ENCODE measurements at places on chromosomes 12 and 14.

GRCh38 chr12:57238854-57239554, 9.5 kb downstream of the SHMT2 start:
- no peak for DNase-seq

DNA sequence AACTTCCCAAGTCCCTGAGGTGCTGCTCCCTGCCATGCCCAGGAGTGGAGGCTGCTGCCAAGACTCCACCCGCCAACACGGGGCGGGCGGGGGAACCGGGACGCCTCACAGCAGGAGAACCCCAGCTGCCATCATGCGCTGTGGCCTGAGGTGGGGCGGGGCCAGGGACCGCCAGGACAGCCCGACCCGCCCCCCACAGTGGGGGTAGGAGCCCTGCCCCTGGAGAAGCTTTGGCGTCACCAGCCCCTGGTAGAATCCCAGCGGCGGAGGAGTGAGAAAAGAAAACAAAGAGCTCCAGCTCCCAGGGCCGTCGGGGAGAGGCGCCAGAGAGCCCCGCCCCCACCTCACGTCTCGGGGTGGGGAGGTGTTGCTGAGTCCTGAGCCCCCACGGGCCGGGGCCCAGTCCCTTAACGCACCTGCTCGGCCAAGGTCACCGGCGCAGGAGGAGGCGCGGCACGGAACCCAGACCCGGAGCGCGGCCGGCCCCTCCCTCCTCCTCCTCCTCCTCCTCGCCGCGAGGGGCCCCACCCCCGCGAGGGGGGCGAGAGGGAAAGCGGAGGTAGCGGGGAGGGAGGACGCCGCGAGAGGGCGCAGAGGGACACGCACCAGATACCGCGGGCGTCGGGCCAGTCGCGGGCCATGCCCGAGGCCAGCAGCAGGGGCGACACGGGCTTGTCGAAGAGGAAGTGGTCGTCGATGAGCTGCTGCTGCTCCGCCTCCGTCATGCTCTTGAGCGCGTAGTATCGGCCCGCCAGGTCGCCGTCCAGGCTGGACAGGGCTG, 1.8 kb downstream of the CKB start:
- DNase-seq, result no peak

GRCh38 chr14:46377305-46377704, 274.3 kb downstream of the RPL10L start:
- no peak for DNase-seq

DNA sequence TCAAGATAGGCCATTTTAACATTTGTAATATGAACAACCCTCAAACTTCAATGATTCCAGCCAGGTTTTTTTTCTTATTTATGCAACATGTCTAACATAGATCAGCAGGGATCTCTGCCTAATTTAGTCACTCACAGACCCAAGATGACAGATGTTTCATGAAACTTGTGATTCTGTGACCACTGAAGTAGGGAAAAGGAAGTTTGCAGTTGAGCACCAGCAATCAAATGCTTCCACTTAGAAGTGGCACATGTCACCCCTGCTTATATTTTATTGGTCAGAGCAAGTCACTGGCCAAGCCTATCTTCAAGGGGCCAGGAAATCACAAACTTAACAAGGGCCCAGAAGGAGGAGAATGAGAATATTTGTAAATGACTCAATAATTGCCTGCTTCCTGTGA, 150.6 kb downstream of the BCAT1 start:
- no peak for DNase-seq

GRCh38 chr12:54759751-54760150, 94.6 kb upstream of the MUCL1 start:
- DNase-seq, result no peak

DNA sequence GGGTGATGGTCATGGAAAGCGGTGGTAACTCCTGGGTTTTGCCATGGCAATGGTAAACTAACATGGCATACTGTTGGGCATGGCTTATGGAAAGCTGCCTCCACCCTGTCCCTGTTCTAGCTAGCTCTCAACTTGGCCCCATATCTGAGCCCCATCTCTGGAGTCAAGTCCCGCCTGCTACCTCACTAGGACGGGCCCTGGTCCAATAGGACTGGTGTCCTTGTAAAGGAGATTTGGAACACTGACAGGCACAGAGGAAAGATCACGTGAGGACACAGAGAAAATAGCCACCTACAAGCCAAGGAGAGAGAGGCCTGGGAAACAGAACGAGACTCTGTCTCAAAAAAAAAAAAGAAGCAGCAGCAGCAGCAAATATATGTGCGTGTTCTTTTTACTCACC, 59.8 kb downstream of the RNFT2 start:
- no peak for DNase-seq

- DNase-seq, result peak; percentile 19
These were observed 33.0 kb downstream of the FOXN3 start for GRCh38 chr14:89384023-89384422.

GRCh38 chr12:19045426-19045825, 84.1 kb upstream of the PLEKHA5 start:
- DNase-seq, result no peak

DNA sequence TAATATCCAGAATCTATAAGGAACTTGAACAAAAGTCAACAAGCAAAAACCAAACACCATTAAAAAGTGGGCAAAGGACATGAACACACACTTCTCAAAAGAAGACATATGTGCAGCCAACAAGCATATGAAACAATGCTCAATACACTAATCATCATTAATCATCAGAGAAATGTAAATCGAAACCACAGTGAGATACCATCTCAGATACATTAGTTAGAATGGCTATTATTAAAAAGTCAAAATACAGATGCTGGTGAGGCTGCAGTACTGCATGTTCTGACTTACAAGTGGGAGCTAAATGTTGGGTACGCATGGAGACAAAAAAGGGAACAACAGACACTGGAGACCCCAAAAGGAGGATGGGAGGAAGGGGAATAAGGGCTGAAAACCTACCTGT, 67.1 kb downstream of the BLTP3B start:
- DNase-seq, result no peak

- DNase-seq, result no peak
These were observed 424.8 kb downstream of the RAD51B start for GRCh38 chr14:68244262-68244980.

GRCh38 chr12:126772171-126772864, 1494.7 kb upstream of the TMEM132C start:
- DNase-seq, result no peak

- DNase-seq, result no peak
These were observed 86.4 kb upstream of the RTL1 start for GRCh38 chr14:100989924-100990323.

DNA sequence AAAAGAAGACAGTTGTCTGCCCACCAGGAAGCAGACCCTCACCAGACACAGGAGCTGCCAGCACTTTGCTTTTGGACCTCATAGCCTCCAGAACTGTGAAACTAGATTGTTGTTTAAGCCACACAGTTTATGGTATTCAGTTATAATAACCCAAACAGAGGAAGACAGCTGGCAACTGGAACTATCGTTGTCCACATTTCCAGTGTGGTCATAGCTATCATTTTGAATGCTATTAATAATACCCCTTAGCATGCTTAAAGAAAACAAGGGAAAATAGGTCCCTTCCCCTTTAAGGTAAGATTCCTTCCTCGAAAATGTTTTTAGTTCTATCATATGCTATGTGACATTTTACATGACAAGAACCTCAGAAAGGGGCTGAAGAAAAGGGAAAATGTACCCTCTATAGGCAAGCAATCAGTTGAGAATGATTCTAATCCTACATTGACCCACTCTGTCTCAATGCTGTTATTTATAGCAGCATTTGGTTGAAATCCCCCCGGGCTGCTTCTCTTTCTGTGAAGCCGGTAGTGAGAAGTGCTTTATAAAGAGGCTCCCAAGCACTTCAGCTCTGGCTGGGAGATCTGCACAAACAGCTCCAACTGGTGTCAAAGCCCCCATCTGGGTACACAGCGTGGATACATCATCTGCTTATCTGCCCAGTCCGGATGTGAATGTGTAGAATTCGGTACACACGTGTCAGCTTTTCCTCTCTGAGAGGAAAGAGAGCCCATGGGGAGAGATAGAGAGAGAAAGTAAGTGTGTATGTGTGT, 221.2 kb upstream of the FLRT2 start:
- no peak for DNase-seq

DNA sequence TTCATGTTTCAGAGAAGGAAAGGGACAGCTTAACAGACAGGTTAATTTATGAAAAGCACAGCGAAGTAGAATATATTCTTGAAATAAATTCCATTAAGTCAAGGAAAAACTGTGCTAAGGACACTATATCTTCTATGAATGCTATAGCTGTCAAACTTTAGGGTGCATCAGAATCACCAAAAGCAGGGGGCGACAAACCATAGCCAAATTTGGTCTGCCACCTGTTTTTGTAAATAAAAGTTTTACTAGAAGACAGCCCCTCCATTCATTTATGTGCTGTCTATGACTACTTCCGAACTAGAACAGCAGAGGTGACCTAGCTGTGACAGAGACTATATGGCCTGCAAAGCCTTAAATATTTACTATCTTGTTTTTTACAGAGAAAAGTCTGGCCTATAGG, 25.9 kb downstream of the PPP4R3A start:
- no peak for DNase-seq

DNA sequence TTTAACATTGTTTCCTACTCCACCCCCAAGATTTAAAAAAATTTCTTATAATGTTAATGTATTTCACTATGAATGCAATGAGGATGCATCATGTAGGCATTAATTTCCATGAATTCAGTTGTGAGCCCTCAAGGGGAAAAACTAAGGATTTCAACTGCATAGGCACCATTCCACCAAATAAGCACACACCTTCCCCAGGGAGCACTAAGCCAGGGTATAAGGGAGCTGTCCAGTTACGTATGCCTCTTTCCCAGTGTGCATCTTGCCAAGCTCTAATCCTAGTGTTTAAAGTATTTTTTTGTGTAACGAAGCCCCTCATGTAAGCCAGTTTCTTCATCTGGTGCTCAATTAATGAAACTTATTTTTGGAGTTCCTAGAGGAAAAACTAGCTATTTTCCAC, 6.6 kb downstream of the FERMT2 start:
- no peak for DNase-seq

GRCh38 chr14:105196265-105196960, 15.3 kb upstream of the NUDT14 start:
- no peak for DNase-seq

GRCh38 chr12:101459642-101460346, 15.3 kb upstream of the SPIC start:
- DNase-seq, result no peak

DNA sequence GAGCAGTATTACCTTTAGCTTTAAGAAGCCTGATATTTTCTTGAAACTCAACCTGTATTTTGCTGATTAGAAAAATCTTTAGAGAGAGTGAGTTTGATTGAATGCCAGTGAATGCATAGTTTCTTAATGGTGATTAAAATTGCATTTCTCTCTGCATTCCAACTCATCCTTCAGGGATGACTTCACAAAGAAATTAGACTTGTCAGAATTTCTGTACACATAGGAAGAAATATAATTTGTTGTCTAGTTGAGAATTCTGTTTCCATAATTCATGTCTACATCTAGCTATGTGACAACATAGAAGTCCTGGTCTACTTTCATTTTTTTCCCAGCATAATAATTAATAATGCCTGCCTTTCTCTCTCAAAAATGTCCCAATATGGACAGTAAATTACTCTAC, 136.6 kb downstream of the OTOGL start:
- no peak for DNase-seq

- DNase-seq, result no peak
These were observed 18.9 kb downstream of the DNAL1 start for GRCh38 chr14:73663548-73664212.

DNA sequence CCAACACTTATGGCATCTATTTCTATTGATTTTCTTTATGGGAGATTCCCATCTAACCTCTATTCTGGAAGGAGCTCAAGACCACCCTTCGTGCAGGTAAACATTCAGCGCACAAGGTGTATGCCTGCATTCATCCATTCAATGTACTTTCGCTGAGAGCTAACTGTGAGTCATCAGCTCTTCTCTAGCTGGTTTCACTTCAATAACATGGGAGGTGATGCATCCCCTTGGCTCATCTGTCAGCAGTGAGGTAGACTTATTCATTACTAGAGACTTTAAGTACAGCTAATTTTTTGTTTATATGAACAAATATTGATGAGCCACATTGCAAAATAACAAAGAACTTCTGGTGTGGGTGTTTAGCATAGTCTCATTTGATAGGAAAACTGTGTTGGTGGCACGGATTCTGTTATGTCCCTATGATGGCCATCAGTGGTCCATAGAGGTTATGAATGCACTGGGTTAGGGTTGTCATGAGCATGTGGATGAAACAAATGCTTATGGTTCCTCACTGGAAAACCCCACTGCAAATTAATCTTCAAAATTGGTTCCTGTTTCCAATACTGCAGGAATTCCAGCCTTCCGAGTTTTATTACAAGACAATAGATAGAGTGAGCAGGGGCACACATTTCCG, 1151.0 kb downstream of the BCL11B start:
- no peak for DNase-seq

DNA sequence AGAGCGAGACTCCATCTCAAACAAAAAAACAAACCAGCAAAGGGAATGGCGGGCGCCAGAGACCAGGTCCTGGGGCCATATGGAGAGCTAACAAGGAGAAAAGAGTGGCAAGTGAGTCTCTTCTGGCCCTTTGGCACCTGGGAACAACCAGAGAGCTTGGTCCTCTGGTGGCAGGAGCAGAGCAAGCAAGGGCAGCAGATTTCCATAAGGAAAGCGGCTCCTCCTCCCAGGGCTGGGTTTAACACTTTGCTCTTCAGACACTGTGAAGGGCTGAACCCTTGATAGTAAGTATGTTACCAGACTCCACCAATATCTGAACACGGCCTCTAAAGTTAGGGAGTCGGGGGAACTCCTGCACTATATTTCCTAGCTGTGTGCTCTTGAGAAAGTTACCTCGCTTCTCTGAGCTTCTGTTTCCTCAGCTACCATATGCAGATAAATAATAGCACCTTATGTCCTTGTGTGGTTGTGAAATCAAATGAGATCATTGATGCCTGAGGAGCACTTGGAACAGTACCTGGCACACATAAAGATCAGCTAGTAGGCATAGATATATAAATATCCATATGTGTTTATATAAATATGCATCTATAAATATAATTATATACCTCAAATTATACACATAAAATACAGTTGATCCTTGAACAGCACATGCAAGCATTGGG, 33.4 kb upstream of the PLEKHG6 start:
- DNase-seq, result no peak

- no peak for DNase-seq
These were observed 3.2 kb upstream of the CRIP1 start for GRCh38 chr14:105483300-105484068.

- no peak for DNase-seq
These were observed 117.3 kb downstream of the LLPH start for GRCh38 chr12:66013224-66013623.
